ENCODE measurements at places on chromosomes 12 and 14. TPM values are rescaled to one million over a fixed set of nuclear protein-coding genes. Genes with fewer than 3 reads are reported as not detected.

GLIPR1L1 gene
- polyA plus RNA-seq, result 0.05 TPM

PIP4K2C gene
- 14.4 TPM for polyA plus RNA-seq

TDRD9 gene
- 3.8 TPM for polyA plus RNA-seq

TC2N gene
- polyA plus RNA-seq, result 23.9 TPM

TBX3 gene
- 3.9 TPM for polyA plus RNA-seq

NGB gene
- 0.41 TPM for polyA plus RNA-seq

VASH1 gene
- 6.1 TPM for polyA plus RNA-seq

GPRC5D gene
- 0.05 TPM for polyA plus RNA-seq

CMKLR1 gene
- polyA plus RNA-seq, result 4.5 TPM

RERG gene
- polyA plus RNA-seq, result 3.1 TPM

HSP90AA1 gene
- 251 TPM for polyA plus RNA-seq

WNT1 gene
- polyA plus RNA-seq, result 0.05 TPM

HOXC6 gene
- polyA plus RNA-seq, result 0.43 TPM

P2RX2 gene
- polyA plus RNA-seq, result 2.5 TPM

GDF3 gene
- 0.37 TPM for polyA plus RNA-seq

FITM1 gene
- 3.5 TPM for polyA plus RNA-seq

PRB3 gene
- 2.4 TPM for polyA plus RNA-seq

ACTR6 gene
- polyA plus RNA-seq, result 39.9 TPM

IPO8 gene
- polyA plus RNA-seq, result 17.0 TPM

CLMN gene
- polyA plus RNA-seq, result 1.9 TPM

STXBP6 gene
- polyA plus RNA-seq, result 8.3 TPM

SLIRP gene
- 223 TPM for polyA plus RNA-seq

LALBA gene
- 0.68 TPM for polyA plus RNA-seq

TMEM121 gene
- 2.1 TPM for polyA plus RNA-seq

CIDEB gene
- 13.4 TPM for polyA plus RNA-seq

SPIC gene
- 2.2 TPM for polyA plus RNA-seq

SLC25A47 gene
- 0.09 TPM for polyA plus RNA-seq

MRPL42 gene
- 38.2 TPM for polyA plus RNA-seq

PSME2 gene
- polyA plus RNA-seq, result 420 TPM

RNF212B gene
- 0.07 TPM for polyA plus RNA-seq

GPR68 gene
- 3.6 TPM for polyA plus RNA-seq

ANG gene
- polyA plus RNA-seq, result 9.1 TPM

KRT80 gene
- polyA plus RNA-seq, result 4.8 TPM

CPNE6 gene
- 0.34 TPM for polyA plus RNA-seq

RFLNA gene
- polyA plus RNA-seq, result 0.59 TPM

HAL gene
- polyA plus RNA-seq, result 1.7 TPM

SERPINA1 gene
- polyA plus RNA-seq, result 26.8 TPM

KLRC1 gene
- 1.5 TPM for polyA plus RNA-seq

PPP2R3C gene
- 49.4 TPM for polyA plus RNA-seq

PTPRQ gene
- polyA plus RNA-seq, result 0.05 TPM

REM2 gene
- 3.2 TPM for polyA plus RNA-seq

GPX2 gene
- 20.3 TPM for polyA plus RNA-seq

C12orf42 gene
- 0.94 TPM for polyA plus RNA-seq

SLC7A8 gene
- 15.0 TPM for polyA plus RNA-seq

Data from thymus (tissue), 14 donors.